ENCODE measurements at places on chromosomes 13 and 19.

- DNase-seq: no peak
These were observed 2.1 kb upstream of the FGF9 start for GRCh38 chr13:21668732-21669275.

DNA sequence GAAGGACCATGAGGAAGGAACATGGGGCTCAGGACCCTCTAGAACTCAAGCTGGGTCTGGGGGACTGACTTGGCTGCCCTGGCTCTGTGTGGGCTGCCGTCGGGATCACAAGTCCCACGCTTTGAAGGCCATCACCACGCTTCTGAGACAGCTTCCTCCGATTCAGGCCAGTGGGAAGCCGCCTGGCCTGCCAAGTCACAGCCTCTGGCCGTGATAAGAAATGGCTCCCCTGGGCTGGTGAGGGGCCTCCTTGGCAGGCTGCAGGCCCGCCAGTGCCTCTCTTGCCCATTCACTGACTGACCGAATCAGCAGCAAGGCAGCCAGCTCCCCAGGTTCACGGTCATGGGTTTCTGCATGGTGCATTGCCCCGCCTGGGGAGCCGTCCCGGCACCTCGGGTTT lies 48.8 kb downstream of the COMP start:
- no peak for DNase-seq

DNA sequence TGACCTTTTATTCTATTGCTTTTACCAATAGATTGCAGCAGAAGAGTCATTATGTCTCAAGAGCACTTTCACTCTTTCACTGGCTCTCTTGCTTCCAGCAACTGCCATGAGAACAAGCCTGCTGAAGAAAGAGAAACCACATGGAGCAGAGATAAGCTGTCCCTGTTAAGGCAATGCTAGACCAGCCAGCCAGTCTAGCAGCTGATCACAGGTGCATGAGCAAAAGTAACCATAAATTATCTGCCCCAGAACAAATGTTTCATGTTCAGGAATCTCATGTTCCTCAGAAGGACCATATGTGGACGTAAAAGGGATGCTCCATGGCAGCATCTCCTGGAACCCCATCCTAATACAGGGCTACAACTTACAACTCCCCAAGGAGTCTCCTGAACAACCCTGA lies 20.4 kb upstream of the DCLK1 start:
- no peak for DNase-seq

GRCh38 chr13:25922376-25922775 lies 129.4 kb downstream of the SHISA2 start:
- DNase-seq: no peak

DNA sequence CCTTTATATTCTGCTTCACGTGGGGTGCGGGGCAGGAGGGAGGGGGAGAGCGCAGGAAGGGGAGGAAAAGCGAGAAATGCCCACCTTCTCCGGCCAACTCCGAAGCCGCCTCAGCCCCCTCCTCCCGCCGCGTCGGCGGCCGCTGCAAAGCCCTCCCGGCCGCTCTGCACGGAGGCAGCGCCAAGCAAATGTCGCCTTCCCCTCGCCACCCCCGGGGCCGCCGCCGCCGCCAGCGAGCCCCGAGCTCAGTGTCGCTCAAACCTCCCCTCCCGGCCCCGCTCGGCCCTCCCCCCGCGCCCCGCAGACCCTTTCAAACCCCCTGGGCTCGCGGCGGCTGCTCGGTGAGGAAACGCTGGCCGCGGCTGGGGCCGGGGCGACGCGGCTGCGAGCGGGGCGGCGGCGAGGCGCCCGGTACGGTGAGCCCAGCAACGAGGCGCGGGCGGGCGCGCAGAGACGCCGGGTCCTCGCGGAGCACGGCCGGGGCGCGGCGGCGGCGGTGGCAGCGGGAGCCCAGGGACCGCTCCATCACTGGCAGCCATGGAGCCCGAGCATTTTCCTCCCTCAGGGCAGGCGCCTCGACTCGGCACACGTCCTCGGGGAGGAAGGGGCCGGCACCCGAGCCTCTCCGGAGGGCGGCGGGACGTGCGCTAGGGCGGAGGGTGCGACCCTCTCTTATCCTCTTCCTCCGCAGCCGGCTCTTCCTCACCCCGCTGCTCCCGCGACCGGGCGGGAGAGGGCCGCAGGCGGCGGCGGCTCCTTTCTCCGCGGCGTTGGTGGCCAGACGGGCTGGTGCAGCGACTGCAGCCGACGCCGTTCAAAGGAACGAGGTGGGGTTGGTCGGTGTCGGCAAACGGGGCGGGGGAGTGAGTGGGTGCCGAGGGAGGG lies 463 bp upstream of the TSC22D1 start:
- DNase-seq: no peak

GRCh38 chr13:114002771-114003321 lies 29.0 kb upstream of the C13orf46 start:
- no peak for DNase-seq

DNA sequence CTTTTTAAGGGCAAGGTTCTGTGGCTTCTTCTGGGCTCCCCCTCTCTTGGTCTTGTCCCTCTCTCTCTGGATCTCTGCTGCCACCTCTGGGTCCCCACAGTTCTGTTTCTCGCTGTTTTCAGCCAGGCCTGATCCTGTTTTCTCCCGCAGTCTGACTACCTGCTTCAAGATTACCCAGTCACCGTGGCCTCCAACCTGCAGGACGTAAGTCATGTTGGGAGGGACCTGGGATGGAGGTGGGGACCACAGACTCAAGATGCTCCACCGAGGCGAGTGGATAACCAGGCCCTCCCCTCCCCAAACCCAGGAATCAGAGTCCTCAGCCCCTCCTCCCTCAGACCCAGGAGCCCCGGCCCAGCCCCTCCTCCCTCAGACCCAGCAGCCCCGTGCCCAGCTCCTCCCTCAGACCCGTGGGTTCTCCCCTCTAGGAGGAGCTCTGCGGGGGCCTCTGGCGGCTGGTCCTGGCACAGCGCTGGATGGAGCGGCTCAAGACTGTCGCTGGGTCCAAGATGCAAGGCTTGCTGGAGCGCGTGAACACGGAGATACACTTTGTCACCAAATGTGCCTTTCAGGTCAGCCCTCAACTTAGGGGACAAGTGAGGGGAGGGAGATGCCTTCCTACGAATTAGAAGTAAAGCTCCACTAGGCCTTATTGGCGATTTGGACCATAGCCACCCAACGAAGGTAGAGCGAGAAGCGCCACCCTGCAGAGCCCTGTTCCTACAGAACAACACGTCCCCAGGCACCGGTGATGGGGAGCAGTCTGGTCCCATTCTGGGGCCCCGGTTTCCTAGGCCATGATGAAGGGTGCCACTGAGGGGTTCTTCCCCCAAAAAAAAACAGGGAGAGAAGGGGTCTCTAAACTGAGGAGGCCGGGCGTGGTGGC lies 2.2 kb downstream of the FLT3LG start:
- no peak for DNase-seq

GRCh38 chr19:39084732-39085080 lies 538 bp downstream of the ACP7 start:
- DNase-seq: no peak

GRCh38 chr19:39913682-39914333 lies 20.6 kb downstream of the FCGBP start:
- DNase-seq: no peak

DNA sequence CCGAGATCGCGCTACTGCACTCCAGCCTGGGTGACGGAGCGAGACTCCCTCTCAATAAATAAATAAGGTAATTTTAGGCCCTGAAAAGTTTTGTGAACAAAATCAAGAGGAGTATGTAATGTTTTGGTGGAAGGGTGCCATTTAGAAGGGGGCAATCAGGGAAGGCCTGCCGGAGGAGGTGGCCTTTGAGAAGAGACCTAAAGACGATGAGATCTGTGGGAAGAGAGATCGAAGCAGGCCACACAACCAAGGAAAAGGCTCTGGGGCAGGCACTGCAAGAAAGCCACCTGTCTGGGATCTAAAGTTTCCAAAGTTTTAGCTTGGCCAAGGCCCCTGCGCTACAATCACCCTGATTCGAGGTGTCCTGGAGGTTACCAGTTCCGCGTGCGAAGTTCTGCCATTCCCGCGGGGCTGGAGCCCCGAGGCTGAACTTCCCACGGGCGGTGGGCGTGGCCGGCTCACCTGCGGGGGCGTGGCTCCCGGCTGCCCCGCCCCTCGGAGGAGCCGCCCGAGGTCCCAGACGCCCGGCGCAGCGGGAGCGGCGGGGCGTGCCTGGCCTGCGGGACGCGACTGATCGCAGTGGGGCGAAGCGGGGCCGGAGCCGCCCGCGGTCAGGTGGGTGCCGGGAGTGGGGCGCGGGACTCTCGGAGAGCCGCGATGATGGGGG lies at the start of gene KLC3:
Gene KLC3 (plus strand): TSS at position 519 of the 667 bp plus-strand sequence. CDS start 4,792 bp downstream, outside the sequence.
- no peak for DNase-seq

- peak; percentile 33 for DNase-seq
These were observed 9.3 kb downstream of the ZNF787 start for GRCh38 chr19:56111601-56112312.

DNA sequence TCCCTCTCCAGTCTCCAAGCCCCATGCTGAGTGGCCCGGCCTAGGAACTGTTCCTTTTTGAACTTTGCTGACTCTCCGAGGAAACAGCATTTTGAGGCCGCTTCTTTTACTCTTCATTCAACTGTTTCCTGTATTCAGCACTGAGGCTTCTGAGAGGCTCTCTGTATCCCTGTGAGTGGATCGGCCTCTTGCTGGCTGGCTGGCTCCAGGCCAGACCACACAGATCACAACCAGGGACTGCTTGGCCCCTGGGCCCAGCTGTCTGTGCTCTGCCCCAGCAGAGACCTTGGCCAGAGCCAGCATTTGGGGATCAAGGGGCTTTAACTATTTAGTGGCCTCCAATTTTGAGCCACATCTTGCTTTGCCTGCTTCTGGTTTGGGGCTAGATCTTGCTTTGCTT lies 75.6 kb upstream of the KL start:
- DNase-seq: no peak

- no peak for DNase-seq
These were observed 806 bp downstream of the ZNF90 start for GRCh38 chr19:20078581-20079031.

DNA sequence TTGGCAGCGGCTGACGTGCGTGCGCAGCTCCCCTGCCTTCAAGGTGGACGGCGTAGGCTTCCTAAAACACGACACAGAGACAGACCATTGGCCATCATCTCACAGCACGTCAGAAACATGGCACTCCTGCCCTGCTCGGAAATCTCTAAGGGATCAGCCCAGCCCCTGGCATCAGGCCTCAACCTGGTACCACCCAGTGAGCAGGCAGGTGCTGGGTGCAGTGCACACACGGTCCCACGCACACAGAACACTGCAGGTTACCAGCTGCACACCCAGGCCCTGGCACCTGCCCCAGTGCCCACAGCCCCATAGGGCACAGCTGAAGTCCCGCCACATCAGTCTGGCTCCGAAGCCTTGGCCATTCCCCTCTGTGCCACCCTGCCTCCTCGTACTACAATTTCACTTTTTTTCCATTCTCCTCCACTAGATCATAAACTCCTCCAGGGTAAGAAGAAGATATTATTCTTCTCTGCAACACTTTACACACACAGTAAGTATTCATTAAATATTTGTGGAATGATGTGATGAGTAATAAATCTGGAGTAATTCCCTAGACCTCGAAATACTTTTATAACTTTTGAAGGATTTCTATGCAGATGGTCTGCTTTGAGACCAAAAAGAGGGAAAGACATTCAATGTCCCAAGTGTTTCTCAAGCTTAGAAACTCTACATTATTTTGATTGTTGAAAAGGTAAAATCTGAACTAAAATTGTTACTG lies 156.4 kb downstream of the COL4A1 start:
- no peak for DNase-seq

GRCh38 chr13:28464861-28465460 lies 30.0 kb downstream of the FLT1 start:
- no peak for DNase-seq

GRCh38 chr13:23608701-23609413 lies 38.6 kb downstream of the TNFRSF19 start:
- no peak for DNase-seq

- DNase-seq: no peak
These were observed 221.0 kb downstream of the EFNB2 start for GRCh38 chr13:106314417-106314816.

DNA sequence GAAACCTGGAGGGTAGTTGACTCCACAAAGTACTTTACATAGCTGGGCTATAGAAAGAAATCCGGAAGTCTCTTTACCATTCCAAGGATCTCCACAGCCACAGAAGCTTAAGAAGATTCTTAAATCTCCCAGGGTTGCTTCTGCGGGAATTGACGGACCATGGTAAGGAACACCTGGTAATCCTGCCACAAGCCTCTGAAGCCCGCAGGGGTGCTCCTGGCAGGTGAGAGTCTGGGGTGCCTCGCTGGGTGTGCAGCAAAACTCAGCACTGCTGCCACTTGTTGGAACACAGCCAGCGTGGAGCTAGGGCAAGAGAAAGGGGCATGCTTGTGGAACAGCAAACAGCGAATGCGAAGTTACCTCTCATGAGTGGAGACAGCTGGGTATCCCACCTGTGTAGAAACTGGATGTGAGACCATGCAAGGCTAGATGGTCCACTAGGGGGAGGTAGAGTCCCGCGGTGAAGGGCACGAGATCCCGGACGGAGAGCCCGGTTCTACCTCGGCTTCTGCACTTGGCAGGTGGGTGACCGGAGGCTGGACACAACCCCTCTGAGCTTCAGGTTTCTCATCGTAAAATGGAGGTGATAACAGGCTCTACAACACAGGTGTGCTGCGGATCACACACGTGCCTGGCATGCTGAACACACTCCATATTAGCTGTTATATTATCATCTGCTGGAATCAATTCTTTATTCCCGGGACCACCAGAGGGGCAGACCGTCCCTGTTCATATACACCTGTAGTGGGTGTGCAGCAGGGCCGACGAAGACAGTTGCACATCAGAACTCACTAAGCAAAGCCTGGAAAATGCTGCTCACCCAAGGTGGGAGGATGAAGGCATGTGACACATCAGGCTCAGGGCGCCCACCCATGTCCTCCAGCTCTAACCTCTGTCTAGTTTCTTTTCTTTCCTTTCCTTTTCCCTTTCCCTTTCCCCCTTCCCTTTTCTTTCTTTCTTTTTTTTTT lies 24.1 kb upstream of the UBAC2 start:
- DNase-seq: peak; percentile 51

- DNase-seq: no peak
These were observed 16.0 kb upstream of the MRI1 start for GRCh38 chr19:13748169-13748828.

GRCh38 chr13:31204592-31204991 lies 4.8 kb downstream of the B3GLCT start:
- peak; percentile 56 for DNase-seq
